ENCODE measurements at places on chromosomes 3 and 15. TPM values are rescaled to one million over a fixed set of nuclear protein-coding genes. Genes with fewer than 3 reads are reported as not detected.

The SAMMSON gene
- total RNA-seq, result not detected

The CRYBG3 gene
- total RNA-seq, result 35.6 TPM

The TSC22D2 gene
- 22.7 TPM for total RNA-seq

The MYZAP gene
- total RNA-seq, result 4.1 TPM

The SEMA7A gene
- 0.53 TPM for total RNA-seq

The TBC1D21 gene
- total RNA-seq, result not detected

The ITPKA gene
- total RNA-seq, result 0.36 TPM
